NCI-H510A treated with DMSO at 0.1 percent for 48 hours (cell line): ENCODE measurements at places on chromosomes 6 and 20.

DNA sequence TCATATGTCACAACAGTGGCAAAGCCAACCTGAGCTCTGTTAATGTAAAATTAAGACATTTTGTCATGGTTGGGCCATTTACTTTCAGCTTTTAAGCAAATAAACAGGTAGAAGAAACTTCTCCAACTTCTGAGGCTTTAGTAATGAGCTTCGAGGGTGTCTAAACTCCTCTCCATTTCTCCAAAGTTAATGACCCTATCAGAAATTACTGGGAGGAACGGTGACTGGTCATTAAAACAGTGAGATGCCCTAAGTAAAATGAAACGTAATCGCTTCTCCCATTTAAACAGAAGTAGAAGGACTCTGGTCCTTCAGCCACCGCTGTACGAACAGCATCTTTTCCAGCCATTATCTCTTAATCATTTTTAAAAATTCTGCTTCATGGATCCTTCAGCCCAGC, 986.9 kb upstream of the MANEA start:
- DNase-seq = no peak

DNA sequence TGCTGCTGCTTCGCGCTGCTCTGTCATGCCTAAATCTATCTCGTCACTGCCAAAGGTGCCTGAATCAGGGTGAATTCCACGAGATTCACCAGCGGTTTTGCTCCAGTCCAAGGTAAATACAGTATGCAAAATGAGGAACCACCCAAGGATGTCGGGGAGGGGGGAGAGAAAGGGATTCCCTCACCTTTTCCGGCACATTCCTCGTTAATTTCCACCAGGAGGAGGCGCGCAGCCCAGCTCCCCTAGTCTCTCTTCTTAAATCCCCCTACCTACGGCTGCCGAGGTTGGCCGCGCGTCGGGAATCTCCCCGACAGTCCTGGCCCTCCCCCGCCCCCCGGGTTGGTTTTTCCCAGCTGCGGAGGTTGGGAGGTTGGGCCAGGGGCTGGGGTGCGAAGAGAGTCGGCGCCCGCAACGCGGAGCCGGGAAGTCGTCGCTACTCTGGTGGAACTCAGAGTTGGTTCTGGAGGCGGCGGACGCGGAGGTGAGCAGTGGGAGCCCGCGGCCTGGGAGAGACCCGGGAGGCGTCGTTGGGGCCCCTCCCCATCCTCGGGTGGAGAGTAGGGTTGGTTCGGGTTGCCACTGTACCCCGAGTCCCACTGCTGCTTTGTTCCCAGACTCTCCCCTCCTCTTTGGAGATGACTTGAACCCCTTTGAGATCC, at the start of gene TPBG:
TSS of gene TPBG (plus strand) at position 390 of the 659 bp plus-strand sequence. CDS start 1,145 bp downstream, outside the sequence.
- peak; percentile 44 for DNase-seq

GRCh38 chr20:50980851-50981713, 22.5 kb downstream of the MOCS3 start:
- DNase-seq = peak; percentile 16

GRCh38 chr6:147177286-147177685, 26.9 kb upstream of the STXBP5 start:
- no peak for DNase-seq

GRCh38 chr6:119986934-119987549, 637.5 kb upstream of the MAN1A1 start:
- no peak for DNase-seq

DNA sequence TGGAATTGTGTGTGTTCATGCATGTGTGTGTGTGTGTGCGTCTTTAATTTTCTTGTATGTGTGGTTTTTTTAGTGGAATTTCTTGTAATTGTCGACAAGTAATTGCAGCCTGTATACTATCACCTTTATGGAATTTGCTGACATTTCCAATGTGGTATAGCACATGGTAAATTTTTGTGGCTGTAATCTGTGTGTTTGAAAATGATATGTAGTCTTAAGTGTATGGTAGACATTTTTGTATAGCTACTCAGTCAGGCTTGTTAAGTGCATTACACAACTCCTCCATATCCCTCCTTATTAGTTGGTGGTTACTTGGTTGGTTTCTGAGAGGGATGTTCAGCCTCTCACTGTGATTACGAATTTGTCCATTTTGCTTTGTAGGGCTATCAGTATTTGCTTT, 384.5 kb upstream of the HSF2 start:
- DNase-seq = no peak

- no peak for DNase-seq
Measured at GRCh38 chr6:11961923-11962322, 50.2 kb upstream of the HIVEP1 start.

GRCh38 chr20:20333866-20334265, 34.0 kb upstream of the INSM1 start:
- no peak for DNase-seq

DNA sequence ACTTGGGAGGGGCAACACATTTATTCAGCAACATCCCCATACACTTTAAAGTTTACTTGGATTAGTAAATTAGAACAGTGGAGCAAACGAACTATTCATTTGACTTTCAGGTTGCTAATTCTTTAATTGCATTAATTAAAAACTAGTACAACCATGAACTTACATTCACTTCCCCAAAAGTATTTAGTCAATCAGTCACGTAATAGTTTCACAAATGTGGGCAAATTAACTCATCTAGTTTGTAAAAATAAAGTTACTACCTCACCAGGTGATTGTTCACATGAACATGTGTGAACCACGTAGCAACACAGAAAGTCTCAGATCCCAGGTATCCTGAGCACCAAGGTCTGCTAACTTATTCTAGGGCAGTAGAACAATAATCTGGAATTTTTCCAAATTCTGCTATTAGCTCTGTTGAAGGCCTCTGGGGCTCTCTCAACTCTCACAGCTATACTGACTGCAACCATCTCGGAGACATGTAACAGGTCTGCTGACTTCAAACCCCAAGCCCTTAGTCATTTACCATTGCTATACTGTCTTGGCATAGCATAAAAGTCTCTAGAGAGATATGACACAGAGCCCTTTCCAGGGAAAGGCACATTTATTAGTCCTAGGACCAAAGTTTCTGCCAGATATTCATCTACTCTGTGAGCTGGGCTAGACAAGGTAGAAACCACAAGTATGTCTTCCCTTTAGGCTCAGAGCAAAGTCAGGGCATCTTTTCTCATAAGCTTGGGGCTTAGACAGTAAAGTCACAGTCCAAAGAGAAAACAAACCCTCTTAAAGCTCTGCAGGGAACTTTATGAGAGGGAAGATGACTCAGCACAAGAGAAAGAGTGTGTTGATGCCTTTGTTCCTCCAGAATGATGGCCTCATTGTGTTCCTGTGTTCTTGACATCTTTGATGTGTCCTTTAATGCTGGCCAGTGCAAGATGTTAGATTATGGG, 50.9 kb upstream of the CCDC28A start:
- no peak for DNase-seq

- no peak for DNase-seq
Measured at GRCh38 chr6:104689551-104690205, 170.0 kb downstream of the HACE1 start.

GRCh38 chr6:154733183-154733625, at the start of gene SCAF8:
SCAF8 (plus strand) TSS chr6:154733416; CDS start chr6:154733901, 485 bp downstream.
- DNase-seq = peak; percentile 93

DNA sequence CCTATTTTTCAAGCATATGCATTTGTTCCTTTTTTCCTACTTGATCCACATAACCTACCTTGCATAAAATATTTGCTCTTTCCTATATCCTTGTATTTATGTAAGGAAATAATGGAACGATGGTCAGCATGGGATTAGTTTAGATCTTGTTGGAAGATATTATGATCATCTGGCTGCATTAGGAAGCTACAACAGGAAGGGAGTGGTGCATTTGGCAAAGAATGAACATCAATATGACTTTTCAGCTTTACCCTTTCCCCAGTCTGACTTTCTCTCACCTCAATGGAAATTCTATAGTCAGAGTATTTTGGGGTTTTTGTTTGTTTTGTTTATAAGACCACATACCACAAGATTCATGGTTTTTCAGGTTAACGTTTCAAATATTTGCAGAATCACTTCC, 66.0 kb downstream of the HS3ST5 start:
- no peak for DNase-seq

GRCh38 chr6:153357391-153357790, 226.3 kb upstream of the RGS17 start:
- DNase-seq = no peak
